ENCODE measurements at places on chromosomes 12 and 14.

GRCh38 chr12:44775901-44776300 is 100.2 kb downstream of the NELL2 start:
- DNase-seq, result no peak

DNA sequence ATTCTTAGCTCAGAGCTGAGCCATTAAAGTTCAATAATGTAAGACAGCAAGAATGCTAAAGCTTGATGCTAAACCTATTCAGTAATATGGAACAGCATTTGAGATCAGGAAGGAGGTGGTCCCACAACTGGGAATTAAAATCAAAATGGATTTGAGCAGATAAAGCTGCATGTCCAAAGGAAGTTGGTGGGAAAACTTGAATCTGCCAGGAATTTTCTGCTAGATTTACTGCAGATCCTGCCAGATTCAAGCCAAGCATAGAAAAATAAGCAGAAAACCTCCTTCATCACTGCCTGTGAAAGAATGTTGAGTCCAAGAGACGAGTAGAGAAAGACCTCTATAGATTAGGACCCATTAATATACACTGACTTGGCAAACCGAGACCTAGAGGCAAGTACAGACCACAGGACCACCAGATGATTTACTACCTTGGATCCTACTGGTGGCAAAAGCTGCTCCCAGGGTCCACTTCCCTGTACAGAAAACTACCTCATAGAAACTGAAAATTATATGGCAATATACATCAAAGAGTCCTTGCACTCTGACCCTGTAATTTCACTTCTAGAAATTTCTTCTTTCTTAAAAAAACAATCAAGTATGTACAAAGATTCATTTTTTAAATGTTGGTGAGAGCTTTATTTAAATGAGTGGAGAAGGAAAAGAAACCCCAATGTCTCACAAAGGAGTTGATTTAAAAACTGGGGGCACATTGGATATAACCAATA is 263.2 kb downstream of the DAD1 start:
- DNase-seq, result no peak

DNA sequence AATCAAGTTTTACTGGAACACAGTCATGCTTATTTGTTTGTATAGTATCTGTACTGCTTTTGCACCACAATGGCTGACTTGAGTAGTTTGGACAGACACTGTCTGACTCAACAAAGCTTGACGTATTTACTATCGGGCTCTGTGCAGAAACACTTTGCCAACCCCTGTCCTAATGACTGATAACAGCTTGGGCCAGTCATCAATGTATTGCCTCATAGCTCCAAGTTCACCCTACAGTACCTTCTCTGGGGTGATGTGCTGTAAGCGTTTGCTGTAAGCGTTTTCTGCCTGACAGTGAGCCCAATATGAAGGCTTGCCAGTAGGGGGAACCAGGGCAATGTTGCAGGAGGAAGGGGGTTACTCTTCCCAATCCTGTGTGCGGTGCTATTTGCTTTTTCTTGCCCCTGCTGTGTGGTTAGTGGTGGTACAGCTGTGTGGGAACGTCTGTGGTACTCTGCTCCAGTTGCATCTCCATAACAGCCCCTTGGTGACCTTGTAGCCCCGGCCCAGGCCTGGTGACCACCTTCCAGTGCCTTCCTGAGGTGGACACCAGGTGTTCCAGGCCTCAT is 5.4 kb upstream of the CCDC177 start:
- DNase-seq, result no peak

- no peak for DNase-seq
Observed at GRCh38 chr12:3040026-3040656, 37.0 kb upstream of the TSPAN9 start.

GRCh38 chr14:58882577-58883018 is 244.8 kb downstream of the DACT1 start:
- no peak for DNase-seq

DNA sequence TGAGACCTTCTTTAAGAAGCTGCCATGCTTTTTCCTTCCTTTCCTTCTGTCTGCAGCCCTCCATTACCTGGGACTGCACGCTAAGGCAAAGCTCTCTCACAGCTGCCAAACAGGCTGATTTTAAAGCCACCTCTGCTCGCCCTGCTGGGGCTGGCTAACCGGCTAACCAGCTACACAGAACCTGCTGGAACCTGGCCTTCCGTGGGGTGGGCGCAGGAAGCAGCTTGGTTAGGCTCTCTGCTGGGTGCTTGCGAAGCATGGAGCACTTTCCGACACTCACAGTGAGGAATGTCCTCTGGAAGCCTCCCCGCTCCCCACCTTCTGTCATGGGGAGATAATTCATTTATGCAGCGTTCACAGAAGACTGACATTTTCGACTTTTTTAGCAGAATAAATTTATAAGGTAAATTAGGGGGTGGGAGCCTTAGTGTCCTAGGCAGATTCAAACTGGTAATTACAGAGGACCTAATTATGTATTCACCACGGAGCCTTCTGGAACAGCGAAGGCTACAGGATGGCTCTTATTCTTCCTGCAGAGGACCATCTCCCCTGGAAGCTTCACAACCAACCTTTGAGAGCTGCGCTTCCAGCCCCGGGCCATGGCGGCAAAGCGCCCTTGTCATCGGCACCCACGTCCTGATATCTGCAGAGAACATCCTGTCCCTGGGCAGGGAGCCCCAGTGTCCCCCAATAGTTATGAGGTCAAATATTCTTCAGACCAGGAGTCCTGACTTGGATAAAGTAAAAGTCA is 12.4 kb upstream of the BCL11B start:
- no peak for DNase-seq

- no peak for DNase-seq
Observed at GRCh38 chr12:89782807-89783206, 74.2 kb upstream of the ATP2B1 start.

DNA sequence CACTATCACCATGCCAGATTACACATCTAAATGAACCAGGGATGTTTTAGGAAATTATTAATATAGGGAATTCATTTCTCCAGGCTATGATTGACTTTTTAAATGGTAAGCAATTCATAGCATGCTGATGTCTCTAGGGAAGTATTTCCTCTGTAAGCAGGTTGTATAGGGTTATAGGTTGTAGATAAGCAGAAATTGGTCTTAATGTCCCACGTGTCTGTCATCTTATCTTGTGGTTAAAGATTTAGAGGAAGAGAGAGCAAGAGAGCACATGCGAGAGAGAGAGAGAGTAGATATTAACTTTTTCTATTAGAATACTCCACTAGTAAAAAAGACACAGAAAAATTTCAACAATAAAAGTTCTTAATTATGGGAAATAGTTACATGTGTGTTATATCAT is 32.6 kb downstream of the TRHDE start:
- no peak for DNase-seq

GRCh38 chr14:85599939-85600338 is 70.0 kb downstream of the FLRT2 start:
- no peak for DNase-seq

DNA sequence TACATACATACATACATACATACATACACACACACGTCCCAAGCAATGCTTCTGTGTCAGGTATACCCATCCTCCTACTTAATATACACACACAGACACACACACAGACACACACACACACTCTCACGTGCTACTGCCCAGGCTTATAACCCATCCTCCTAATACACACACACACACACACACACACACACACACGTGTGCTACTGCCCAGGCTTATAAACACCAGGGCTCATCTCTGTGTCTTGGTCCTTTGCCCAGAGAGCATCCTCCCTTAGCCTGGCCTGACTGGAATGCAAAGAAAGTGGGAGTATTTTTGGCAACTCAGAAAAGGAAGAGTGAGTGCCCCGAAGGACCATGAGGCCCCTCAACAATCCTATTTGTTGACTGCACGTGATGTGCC is 129.0 kb downstream of the RBM19 start:
- no peak for DNase-seq

GRCh38 chr14:44625098-44625497 is 118.0 kb upstream of the FSCB start:
- DNase-seq, result no peak

- no peak for DNase-seq
Observed at GRCh38 chr12:106308611-106309010, 6.1 kb downstream of the TCP11L2 start.

- no peak for DNase-seq
Observed at GRCh38 chr14:100764471-100765115, 37.9 kb downstream of the DLK1 start.

DNA sequence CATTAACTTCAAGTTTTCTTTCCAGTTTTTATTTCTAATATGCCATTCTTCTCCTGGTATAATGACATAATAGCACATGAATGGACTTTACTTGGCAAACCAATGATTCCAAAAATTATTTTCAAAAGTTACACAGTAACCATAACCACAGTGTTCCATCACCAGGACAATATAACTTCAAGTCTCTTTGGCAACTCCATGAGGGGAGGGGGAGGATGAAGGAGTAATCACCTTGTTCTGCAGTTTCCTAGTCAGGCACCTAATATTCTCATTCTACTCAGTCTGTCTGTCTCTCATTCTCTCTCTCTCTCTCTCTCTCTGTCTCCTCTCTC is 66.6 kb downstream of the BTG1 start:
- DNase-seq, result no peak

DNA sequence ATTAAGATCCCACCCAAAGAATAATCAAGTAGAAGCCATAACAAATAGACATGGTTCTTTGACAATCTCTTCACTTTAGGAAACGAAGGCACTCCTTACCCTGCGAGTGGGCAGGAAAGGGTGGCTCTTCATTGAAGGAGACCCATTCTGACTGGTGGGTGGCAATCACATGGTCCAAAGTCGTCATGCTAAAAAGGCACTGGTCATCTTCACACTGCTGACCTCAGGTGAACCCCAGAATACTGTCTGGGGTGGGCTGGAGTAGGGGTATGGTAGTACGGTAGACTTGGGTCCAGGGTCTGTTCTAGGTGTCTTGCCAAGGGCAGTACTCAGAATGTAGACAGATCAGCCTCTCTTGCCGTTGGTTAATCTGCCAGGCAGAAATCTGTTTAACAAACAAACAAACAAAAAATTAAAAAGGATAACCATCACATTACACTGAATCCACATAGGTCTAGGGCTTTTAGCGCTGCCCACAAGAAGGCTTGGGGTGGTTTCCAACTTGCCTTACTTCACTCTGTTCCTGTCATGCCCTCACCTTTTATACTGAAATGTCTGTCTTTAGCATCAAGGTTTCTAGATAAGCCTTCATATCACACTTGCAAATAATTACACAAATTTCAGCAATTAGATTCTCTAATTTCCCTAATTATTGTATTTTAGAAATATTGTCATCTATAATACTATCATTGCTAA is 1.8 kb downstream of the STON2 start:
- DNase-seq, result no peak

GRCh38 chr12:52156757-52157565 is 34.9 kb downstream of the KRT80 start:
- peak; percentile 67 for DNase-seq

GRCh38 chr14:81972601-81973000 is 438.9 kb upstream of the SEL1L start:
- no peak for DNase-seq

DNA sequence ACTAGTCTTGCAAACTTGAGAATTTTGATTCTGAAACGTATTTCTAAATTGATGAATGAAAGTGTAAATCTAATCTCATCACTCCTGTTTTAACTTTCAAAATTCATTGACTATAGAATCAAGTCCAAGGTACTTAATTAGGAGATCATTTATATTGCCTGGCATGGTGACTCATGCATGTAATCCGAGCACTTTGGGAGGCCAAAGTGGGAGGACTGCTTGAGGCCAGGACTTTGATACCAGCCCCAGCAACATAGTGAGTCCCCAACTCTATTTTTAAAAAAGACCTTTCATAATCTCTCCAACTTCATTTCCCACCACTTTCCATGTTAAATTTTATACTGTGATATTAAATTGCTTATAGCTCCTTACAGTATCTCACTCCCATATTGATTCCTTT is 3.0 kb upstream of the MIPOL1 start:
- DNase-seq, result no peak

DNA sequence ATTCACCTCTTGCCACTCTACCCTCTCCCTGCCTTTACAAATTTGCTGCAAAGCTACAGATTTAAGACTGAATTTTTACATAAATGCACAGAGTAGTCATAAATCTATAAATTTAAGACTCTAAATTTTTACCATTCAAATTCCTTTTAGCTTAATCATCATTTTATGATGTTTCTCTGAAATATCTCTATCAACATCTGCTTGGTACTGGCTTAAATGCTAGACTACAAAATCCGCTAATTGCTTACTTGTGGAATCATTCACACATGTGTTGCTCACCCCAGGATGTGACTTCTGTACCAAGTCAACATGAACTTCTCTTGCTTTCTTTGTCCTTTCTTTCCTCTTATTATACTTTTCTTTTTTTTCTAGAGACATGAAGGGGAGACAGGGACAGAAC is 109.2 kb downstream of the GALC start:
- no peak for DNase-seq

- DNase-seq, result no peak
Observed at GRCh38 chr14:71187633-71188356, 280.5 kb downstream of the PCNX1 start.

DNA sequence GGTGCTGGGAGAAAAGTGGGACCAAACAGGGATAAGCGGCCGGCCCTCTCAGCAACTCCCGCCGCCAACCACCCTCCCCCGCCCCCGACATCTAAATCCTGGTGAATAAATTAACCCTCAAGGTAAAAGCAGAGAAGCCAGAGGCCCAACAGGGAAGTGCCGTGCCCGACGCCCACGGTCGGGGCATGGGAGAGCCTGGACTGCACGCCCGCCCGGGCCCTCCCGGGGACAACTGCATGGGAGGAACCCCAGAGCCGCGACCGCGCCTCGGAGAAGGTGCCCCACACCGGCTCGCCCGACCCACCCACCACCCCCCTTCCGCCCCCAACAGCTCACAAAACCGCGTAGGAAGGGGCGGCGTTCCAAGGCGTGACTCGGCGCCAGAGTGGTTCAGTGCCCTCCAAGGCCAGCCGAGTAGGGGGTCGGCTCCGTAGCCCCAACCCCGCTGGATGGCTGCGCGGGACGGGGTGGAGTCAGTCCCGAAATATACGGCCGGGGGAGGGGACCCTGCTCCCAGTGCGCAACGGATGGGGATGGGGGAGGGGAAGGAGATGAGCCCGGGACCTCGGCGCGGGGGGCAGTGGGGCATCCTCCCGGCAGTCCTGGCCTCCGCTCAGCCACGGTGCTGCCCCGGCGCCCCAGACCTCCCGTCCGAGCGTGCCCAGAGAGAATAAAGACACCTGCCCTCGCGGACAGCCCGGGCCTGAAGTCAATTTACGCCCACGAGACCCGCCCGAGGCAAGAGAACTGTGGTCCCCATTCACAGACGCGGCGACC is 732 bp downstream of the SLC25A29 start:
- DNase-seq, result peak; percentile 19

DNA sequence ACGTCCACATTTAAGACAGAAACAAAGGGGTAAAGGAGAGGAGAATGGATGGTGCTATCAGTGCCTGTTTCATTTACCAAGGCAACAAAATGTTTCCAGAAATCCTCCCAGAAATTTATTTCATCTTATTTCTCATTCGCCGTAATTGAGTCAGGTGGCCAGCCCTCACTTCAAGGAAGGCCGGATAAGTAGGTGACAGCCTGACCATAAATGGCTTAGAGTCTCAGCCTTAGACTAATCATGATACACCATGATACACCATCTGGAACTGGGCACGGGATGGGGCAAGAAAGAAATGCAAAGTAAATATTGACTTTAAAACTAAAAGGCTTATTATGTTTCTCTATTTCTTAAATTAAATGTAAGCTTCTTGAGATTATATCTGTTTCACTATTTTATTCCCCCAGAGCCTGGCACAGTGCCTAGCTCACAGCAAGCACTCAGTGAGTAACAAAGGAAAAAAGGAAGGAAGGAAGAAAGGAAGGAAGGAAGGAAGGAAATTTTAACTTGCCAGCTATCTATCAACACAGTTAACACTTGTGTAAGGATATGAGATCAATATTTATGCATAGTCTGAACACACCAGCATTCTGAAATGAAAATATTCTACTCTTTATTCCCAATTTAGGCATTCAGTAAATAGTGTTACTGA is 106.1 kb upstream of the FSCB start:
- no peak for DNase-seq

Measured in stimulated activated CD4-positive, alpha-beta T cell treated with anti-CD3 and anti-CD28 coated beads, Interleukin-12 subunit alpha, Interleukin-12 subunit beta, amount 100 ng/mL, for 24 hours (primary cell).